HS-27A (cell line): ENCODE measurements at places on chromosomes 2 and 18.

DNA sequence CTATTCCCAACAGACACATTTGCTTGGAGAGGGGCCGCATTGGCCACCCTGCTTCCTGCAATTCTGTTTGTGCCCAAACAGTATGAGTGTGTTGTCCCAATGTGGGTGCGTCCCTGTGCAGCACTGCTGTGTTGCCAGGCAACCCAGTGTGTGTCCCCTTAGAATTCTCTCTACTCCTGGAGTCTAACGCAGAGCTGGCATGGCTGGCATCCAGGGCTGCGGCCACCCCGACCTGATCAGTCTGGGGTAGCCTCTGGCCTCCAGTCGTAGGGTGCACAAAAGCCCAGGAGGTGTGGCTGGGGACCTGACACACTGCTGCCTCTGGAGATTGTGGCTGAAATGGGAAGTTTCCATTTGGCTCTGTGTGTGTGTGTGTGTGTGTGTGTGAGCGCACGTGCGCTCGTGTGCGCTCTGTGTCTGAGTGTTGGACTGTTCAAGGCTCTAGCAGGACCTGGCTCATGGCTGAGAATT, 48.0 kb downstream of the TEX44 start:
- DNase-seq, result no peak

GRCh38 chr18:74171910-74172606, 23.7 kb downstream of the TIMM21 start:
- no peak for DNase-seq

DNA sequence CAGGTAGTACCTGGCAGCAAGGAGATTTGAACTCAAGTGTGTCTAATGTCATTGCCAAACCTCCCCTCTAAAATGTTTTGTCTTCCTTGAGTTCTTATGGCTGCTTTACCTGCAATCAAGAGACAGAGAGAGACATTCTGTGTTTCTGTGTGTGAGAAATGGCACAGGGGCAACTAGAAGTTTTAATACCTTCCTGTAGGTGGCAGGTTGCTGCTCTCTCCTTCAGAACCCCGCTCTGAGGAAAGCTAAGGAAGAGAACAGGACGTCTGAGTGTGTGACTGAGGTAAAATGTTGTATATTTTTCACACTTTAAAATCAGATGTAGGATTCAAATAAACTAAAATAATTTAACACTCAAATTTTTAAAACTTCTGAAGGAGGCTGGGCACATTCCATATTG, 19.2 kb downstream of the DTNA start:
- no peak for DNase-seq

DNA sequence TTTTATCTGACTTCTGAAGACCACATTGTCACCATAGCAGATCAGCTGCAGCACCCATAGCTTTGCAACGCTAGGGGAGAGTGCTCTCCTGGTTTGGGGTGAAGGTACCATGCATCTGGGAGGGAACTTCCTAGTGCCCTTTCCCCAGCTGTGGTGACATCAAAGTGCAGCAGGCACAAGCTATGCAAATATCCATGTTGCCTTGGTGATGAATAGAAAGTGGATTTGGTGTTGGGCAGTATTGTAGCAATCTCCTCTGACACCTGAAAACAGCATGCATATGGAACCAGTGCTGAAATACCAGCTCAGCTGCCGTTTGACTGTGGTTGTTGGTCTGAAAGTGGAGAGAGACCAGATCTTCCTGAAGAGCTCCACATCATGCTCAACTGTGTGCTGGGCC, 37.1 kb downstream of the BCL2L11 start:
- no peak for DNase-seq

GRCh38 chr18:2847317-2848246, 776 bp downstream of the EMILIN2 start:
- no peak for DNase-seq

DNA sequence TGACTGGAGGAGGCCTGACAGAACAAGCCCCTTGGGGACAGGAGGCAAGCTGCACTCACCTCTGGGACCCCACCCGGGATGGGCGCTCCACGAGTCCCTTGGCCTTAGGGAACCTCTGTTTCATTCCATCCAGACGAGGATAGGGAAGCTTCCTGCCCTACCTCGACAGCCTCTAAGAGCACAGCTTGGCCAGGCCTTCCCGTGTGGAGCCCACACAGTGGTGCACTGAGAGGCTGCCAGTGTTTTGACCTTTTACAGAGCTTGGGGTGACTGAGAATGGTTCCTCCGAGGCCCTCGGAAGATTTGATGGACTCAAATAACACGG, 91.4 kb upstream of the SMAD7 start:
- DNase-seq, result no peak

- DNase-seq, result no peak
These were observed 295.3 kb upstream of the COL3A1 start for GRCh38 chr2:188678882-188679281.

- DNase-seq, result peak; percentile 92
These were observed 344.8 kb downstream of the TGIF1 start for GRCh38 chr18:3794537-3795348.

- DNase-seq, result no peak
These were observed 147.0 kb downstream of the GCA start for GRCh38 chr2:162490761-162491470.

GRCh38 chr2:118464046-118464445, 375.8 kb downstream of the INSIG2 start:
- no peak for DNase-seq

GRCh38 chr2:4020153-4020552, 316.8 kb downstream of the DCDC2C start:
- DNase-seq, result no peak

GRCh38 chr2:32715981-32716380, 88.1 kb downstream of the TTC27 start:
- DNase-seq, result no peak

GRCh38 chr2:30178618-30179434, 32.0 kb downstream of the YPEL5 start:
- no peak for DNase-seq

DNA sequence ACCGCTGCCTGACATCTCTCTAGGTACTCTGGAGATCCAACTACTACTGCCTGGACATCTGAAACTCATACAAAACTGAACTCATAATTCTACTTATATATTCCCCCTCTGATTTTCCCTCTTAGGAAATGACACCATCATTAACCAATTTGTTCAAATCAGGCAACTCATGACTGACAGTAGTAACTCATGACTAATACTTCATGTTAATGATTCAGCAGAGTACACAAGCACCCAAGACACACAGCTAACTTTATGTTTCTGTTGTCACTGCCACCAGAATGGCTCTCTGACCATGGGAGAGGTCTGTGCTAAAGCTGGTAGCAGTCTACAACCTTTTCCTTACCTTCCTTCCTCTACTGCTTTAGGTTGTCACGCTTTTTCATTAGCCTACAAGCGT, 91.1 kb downstream of the ITSN2 start:
- DNase-seq, result no peak

DNA sequence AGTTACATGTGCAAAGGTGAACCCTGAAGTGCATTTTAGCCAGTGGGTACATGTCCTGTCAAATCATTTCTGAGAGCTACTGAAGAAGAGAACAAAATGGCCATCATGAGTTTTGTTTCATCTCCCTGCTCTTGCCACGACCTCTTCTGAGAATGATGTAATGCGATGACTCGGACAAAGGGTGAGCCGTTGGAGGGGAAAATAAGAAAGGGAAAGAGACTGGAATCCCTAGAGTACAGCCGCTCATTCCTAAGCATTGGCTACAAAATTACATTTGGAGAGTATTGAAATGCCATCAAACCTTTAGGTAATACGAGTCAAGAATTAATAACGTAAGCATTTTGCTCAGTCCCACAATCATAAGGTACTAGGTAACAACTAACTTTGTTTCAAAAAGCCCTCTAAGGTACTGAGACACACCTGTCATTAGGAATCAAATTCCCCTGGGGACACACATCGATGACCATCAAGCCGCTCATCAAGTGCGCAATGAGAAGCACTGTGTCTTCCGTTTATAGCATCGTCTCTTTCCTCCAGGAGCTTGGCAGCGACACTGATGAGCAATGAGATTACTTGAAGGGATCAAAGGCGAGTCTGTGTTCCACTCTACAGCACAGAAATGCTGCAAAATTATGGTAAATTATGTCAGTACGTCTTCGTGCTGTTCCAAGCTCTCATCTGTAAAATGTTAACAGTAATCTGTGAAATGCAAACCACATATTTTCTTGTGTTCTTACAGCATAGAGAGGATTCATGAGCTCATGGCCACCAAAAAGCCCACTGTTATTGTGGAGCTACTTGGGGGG, 97.3 kb upstream of the PIEZO2 start:
- DNase-seq, result no peak

- DNase-seq, result no peak
These were observed 239.5 kb upstream of the SALL3 start for GRCh38 chr18:78739882-78740677.

DNA sequence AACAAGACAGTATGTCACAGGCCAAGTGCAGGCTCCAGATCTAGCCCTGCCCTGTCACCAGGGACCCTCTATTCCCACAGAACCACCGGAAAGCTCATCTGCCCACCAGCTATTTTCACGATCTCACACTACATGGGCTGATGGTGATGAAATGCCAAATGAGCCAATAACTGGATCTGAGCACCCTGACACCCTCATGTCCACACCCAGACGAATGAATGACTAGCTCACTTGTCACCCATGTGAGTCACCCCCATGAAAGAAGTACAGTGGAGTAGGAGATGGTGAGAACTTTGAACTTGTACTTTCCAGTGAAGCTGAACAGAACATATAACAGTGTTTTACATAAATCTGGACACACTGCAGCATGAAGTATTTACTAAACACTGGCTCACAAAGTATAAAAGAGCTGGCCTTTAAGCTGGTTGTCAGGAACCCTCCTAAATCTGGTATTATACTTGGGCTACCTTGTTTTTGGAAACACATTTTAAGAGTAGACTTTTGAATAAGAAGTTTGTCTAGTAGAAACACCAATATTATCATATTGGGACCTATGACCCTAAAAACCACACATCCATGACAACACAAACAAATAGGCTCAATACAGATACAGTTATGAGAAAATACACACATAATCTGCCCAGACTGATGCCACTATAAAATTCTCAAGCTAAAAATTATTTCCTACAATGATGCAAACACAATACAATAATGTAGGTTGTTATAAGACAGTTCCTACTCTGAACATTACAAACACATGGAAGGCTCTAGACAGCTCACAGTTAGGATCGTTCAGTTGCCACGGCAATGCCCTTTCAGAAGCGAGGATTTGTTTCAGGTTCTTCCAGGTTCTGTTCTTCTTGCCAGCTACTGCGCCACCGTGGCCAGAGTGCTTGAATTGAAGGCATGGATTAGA, 19.0 kb downstream of the INO80C start:
- DNase-seq, result peak; percentile 88

DNA sequence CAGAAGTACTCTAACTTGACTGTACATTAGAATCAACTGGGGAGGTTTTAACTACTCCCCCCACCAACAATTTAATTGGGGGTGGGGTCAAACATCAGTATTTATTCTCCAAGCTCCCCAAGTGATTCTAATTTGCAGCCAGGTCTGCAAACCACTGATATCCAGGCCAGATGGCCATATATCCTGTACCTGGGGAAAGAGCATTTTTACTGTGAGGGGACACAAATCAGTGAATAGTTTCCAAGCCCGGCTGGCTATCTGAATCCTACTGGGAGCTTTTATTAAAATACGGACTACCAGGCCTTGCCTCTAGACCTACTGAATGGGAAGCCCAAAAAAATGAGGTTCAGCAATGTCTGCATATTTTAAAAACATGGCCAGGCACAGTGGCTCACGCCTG, 88.5 kb downstream of the TCF4 start:
- no peak for DNase-seq

DNA sequence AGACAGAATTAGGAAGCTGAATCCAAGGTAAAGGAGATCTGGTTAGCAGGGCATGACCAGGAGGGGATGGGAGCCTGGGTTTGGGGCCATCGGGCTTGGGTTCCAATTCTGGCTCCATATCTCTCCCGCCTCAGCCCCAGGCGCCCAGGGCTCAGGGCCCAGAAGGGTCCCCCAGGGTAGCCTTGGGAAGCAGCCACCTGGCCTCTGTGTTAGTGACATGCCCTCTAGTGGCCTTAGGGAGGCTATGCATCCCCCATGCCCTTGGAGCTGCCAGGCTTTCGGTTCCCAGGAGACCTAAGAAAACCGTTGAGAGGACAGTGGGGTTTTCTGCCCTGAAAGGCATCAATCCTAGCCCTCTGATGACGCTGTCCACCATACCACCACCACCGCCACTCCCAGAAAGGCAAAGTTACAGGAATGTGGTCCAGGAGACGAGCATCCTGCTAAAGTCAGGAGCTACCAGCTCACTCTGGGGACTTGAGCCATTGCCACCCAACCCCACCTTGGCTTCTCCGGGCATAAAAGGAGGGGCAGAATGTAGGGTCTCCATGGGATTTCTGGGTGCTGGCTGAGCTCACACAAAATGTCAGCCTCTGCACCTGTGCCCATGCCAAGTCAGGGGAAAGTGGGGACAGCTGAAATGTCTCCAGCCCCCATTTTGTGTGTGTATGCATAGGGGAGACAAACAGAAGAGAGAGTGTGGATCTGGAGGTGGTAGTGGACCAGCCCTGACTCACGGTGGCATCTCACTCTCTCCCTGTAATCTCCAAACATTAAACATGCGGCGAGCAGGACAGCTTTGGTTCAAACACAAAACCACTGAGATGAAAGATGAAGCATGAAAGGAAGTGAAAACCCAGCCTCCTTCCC, 56.5 kb downstream of the EMX1 start:
- no peak for DNase-seq

- no peak for DNase-seq
These were observed 45.1 kb upstream of the TNFRSF11A start for GRCh38 chr18:62280058-62280457.

- no peak for DNase-seq
These were observed 28.7 kb downstream of the KIF1A start for GRCh38 chr2:240791221-240791800.

DNA sequence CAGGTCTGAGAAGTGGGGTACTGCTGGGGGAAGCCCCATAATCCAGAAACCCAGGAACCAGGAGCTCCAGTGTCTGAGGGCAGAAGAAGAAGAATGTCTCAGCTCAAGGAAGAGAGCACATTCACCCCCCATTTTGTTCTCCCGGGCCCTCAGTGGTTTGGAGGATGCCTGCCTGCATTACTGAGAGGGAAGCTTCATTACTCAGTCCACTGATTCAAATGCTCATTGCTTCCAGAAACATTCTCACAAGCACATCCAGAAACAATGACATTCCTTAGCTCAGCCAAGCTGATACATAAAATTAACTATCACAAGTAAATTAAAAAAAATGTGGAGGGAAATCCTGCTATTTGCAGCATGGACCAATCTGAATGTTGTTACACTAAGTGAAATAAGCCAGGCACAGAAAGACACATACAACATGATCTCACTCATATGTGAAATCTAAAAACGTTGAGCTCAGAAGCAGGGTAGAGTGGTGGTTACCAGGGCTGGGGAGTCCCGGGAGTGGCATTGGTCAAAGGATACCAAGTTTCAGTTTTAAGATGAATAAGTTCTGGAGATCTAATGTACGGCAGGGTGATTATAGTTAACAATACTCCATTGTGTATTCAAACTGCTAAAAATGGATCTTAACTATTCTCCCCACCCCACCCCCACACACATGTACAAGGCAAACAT, 459.3 kb downstream of the GALR1 start:
- no peak for DNase-seq

GRCh38 chr2:208906330-208906729, 499.7 kb downstream of the PTH2R start:
- no peak for DNase-seq
